ENCODE measurements at places on chromosomes 5 and 9. TPM values are rescaled to one million over a fixed set of nuclear protein-coding genes. Genes with fewer than 3 reads are reported as not detected.

- no peak for DNase-seq
These were observed 14.7 kb downstream of the NDUFS4 start for GRCh38 chr5:53575101-53575500.

DNA sequence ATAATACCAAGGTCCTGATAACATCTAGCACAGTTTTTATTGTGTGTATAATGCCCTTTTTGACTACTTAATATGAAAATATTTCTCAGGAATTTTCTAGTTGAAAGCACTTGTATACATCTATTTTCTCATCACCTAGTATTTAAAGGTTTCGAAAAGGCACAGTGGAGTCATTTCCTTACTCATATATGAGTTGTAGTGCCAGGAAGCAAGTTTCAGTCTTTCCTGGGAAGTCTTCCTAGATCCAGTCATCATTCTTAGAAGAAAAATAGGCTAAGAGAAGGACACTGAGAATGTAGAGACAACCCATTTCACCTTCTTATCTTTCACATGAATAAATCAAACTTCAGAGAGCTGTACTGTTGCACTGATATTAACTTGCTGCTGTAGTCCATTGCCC lies 70.2 kb downstream of the SLC25A46 start:
- no peak for DNase-seq

- DNase-seq: no peak
These were observed 6.8 kb downstream of the SLC1A3 start for GRCh38 chr5:36613241-36613640.

- no peak for DNase-seq
These were observed 47.7 kb downstream of the MVB12B start for GRCh38 chr9:126374366-126374781.

DNA sequence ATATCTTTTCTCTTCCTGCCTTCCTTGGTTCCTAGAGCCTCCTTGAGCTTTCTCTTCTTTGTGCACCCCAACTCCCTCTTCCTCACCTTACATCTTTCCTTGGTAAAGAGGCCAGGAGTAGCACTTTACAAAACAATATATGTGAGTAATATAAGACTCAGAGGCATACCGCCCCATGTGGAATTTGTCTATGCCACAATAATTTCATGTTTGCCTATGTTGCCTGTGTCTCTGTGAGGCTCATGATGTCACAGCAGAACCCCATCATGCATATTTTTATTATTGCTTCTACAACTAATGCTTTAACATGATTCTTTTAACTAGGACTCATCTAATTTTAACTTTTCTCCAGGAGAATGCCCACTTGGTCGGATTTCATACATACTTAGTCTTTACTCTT lies 15.0 kb upstream of the LVRN start:
- DNase-seq: no peak

GRCh38 chr9:14339746-14340145 lies 25.8 kb upstream of the NFIB start:
- no peak for DNase-seq

- DNase-seq: no peak
These were observed 282.2 kb downstream of the MAN2A1 start for GRCh38 chr5:109971968-109972367.

GRCh38 chr9:35757226-35757891 lies 3.3 kb upstream of the MSMP start:
- no peak for DNase-seq

- no peak for DNase-seq
These were observed 34.2 kb upstream of the GRPEL2 start for GRCh38 chr5:149310947-149311658.

DNA sequence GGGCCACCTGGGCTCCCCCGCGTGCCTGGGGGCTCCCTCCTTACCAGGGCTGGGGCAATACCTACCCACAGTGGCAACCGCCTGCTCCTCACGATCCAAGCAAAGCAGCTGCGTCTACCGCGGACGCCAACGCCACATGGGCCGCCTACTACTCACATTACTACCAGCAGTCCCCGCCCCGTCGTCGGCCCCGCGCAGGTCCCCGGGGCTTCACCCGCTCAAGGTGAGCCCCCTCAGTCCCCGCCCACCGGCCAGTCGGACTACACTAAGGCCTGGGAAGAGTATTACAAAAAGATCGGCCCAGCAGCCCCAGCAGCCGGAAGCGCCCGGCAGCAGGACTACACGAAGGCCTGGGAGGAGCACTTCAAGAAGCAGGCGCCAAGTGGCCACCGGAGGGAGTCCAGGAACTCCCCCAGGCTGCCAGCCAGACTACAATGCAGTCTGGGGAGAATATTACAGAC lies 106.0 kb upstream of the MTAP start:
- no peak for DNase-seq

The NFIB gene
- not detected for total RNA-seq

The ORM1 gene
- not detected for total RNA-seq

The TMEM171 gene
- total RNA-seq: not detected

The TNC gene
- total RNA-seq: 1.9 TPM

The ZNF883 gene
- total RNA-seq: 0.16 TPM

The CDH6 gene
- not detected for total RNA-seq
